ENCODE measurements at places on chromosomes 13 and 19. TPM values are rescaled to one million over a fixed set of nuclear protein-coding genes. Genes with fewer than 3 reads are reported as not detected.

CRTC1 gene
- total RNA-seq, result 7.0 TPM

TFDP1 gene
- 177 TPM for total RNA-seq

CLASRP gene
- total RNA-seq, result 105 TPM

GRCh38 chr13:113491418-113491883 is 940 bp upstream of the DCUN1D2 start:
- no peak for DNase-seq

DNA sequence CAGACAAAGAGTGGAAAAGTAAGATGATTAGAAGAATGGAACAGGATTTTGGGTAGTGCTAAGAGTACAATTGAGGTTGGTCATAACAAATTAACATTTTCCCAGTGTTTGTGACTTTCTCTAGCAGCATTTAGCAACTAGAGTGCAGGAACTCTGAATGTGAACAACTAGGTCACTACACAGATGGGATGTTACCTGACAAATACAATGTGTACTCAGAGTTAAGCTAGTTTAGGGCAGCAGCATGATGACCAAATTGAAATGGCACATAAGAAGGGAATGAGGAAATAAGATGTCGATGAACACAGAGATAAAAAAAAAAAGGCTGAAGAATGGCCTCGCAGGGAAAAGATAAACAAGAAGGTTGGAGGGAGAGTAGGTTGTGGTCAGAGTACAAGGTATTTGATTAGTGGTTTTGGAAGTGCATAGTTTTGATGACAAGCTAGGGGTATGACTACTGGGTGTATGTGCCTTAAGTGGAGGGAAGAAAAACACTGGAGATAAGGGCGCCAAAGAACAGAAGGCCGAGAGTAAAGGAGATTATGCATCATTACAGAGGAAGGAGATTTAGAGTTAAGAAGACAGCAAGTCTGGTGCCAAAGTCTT is 381.1 kb downstream of the FGF14 start:
- no peak for DNase-seq

GRCh38 chr13:106418556-106418955 is 116.9 kb downstream of the EFNB2 start:
- no peak for DNase-seq

- no peak for DNase-seq
Measured at GRCh38 chr13:114099918-114100445, 32.4 kb downstream of the RASA3 start.

DNA sequence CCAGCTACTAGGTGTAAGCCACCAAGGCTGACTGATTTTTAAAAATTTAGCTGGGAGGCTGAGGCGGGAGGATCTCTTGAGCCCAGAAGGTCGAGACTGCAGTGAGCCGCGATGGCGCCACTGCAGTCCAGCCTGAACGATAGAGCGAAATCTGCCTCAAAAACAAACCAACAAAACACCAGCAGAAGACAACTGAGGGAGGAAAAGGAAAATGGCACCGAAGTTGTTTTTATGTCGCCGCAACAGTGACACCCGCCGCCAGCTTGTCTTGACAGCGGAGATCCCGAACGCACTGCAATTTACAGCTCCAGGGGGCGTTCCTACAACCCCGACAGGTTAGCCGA is 298 bp upstream of the FAM98C start:
- DNase-seq, result no peak

DNA sequence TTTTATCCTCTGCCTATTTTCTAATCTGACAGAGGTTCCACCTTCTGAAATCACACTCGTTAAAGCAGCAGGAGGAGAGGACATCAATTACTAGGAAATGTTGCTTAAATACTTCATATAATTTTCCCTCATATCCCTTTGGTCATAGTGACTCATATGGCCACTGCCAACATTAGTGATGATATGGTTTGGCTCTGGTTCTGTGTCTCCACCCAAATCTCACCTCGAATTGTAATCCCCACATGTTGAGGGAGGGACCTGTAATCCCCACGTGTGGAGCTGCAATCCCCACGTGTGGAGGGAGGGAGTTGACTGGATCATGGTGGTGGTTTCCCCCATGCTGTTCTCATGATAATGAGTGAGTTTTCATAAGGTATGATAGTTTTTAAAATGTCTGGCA is 618.4 kb upstream of the SLITRK5 start:
- no peak for DNase-seq

GRCh38 chr13:40408602-40409001 is 257.8 kb downstream of the FOXO1 start:
- no peak for DNase-seq
